ENCODE measurements at places on chromosomes 5 and 9. TPM values are rescaled to one million over a fixed set of nuclear protein-coding genes. Genes with fewer than 3 reads are reported as not detected.

PCDHA8 gene
- not detected for total RNA-seq

SLC34A3 gene
- total RNA-seq = 0.12 TPM

SPATA24 gene
- total RNA-seq = 8.9 TPM

IFT74 gene
- total RNA-seq = 8.9 TPM

SKIC3 gene
- 70.7 TPM for total RNA-seq

TMOD1 gene
- total RNA-seq = 1.5 TPM

SLC45A2 gene
- not detected for total RNA-seq

INSL6 gene
- not detected for total RNA-seq

QSOX2 gene
- 24.1 TPM for total RNA-seq

RLN1 gene
- total RNA-seq = 1.7 TPM

BRD8 gene
- total RNA-seq = 58.3 TPM

PCDHA13 gene
- not detected for total RNA-seq

RNF183 gene
- total RNA-seq = not detected

ANKRD34B gene
- total RNA-seq = 0.25 TPM

APBA1 gene
- not detected for total RNA-seq

GLDC gene
- total RNA-seq = 2.5 TPM

CTSV gene
- total RNA-seq = 2.8 TPM

OR1J2 gene
- 0.34 TPM for total RNA-seq

PCDHGA1 gene
- not detected for total RNA-seq

MARVELD2 gene
- total RNA-seq = 0.39 TPM

FABP6 gene
- not detected for total RNA-seq

CARTPT gene
- not detected for total RNA-seq

PCDHGC5 gene
- total RNA-seq = not detected
